ENCODE measurements at places on chromosomes 7 and 10. TPM values are rescaled to one million over a fixed set of nuclear protein-coding genes. Genes with fewer than 3 reads are reported as not detected.

The ABCB1 gene
- total RNA-seq: 13.3 TPM

DNA sequence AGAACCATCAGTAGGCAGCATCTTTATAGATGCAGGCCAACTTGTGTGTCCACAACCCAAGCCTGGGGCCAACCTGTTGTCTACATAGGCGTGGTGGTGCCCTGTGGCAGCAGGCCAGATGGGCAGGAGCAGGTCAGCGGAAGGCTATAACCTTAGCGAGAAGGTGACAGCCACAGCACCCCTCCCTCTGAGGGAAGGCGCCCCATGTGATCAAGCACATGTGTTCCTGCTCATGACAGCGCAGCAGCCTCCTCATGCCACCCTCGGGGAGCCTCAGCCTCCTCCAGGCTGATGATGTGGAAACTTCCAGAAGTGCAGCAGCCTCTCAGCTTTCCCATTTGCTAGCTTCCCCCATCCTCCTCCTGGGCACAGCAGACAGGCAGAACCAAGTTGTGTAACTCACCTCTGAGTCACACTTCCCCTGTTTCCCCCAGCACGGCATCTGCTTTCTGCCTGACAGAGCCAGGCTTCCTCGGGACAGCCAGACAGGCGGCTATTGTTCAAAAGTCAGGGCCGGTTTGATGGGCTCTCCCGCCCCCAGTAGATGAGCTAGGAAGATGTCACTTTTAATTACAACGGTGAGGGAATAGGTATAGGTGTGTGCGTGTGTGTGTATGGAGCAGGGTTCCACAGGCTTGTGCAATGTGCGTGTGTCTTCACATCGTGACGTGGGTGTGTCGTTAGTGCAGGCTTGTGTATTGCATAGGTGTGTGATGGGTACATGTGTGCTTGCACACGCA, 312.0 kb upstream of the ZMIZ1 start:
- DNase-seq: peak; percentile 88

- DNase-seq: no peak
These were observed 524.8 kb upstream of the TPK1 start for GRCh38 chr7:145360511-145361100.

DNA sequence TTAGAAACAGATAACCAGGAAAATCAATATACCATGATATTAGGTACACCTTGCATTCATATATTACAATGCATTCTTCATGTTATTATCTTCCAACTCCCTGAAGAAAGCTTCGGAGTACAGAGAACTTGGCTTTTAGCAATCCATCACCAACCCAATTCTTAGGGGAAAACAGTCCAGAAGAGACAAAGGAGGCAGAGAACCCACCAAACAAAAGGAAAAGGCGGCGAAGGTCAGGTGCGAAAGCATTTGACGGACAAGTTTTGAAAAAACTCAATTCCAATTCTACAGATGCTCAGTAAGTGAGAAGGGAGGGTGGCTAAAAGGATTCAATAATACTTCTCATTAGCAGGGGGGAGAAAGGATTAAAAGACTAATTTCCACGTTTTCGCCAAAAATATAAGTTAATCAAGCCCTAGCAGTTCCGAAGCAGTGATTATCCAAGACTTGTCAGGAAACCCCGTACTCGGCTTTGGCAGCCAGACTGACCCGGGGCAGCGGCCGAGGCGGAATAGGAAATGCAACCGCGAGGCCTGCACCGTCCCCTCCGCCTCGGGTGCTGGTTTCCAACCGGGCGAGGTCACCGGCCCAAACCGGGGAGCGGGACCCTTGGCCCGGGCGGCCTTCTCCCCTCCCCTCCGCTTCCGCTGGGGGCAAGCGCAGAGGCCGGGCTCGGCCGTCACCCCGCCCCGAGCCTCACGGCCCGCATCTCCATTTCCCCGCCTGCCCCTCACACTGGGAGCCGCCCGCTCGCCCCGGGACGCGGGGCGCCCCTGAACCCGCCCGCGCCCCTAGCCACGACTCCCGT, 747 bp downstream of the GDI2 start:
- DNase-seq: no peak

DNA sequence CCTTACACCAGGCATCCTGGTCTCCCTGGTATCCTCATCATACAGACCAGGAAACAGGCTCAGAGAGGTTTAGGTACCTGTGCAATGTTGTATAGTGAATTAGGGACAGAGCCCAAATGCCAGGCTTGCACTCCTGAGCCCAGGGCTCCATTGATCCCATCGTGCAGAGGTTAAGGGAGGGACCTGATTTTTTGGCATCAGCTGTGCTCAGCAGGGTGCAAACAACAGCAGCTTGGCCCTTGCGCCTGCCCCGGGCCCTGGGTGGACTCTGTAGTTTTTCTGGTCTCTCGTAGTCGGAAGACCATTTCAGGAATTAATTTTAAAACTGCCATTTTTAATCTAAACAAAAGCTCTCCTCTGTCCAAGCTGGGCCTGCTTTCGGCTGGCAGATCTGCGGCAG, 79.2 kb downstream of the COL26A1 start:
- DNase-seq: no peak

GRCh38 chr7:27204851-27205322, 5.0 kb upstream of the HOXA13 start:
- no peak for DNase-seq

All from epithelial cell of proximal tubule (primary cell).